ENCODE measurements at places on chromosomes 6 and 20.

- DNase-seq, result no peak
Measured at GRCh38 chr20:13397300-13397724, 176.2 kb downstream of the ISM1 start.

GRCh38 chr6:38805692-38806091, 90.6 kb downstream of the DNAH8 start:
- DNase-seq, result no peak

GRCh38 chr20:13277663-13278295, 56.7 kb downstream of the ISM1 start:
- DNase-seq, result no peak

DNA sequence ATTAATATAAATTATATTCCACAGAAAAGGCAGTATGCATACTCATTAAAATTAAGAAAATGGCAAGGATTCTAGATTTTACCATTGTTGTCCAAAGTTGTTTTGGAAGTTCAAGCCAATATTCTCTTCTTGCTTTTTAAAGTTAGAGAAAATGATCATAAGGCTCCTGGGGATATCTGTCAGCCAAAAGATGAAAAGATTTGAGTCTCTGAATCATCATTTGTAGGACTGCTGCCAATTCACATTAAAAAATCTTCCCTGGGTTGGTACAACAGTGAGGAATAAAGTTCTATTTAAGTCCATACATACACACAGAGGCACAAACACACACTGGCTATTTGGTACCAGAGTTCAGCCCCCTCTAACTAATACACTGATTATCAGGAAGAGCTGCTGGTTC, 620.1 kb downstream of the COL12A1 start:
- no peak for DNase-seq

DNA sequence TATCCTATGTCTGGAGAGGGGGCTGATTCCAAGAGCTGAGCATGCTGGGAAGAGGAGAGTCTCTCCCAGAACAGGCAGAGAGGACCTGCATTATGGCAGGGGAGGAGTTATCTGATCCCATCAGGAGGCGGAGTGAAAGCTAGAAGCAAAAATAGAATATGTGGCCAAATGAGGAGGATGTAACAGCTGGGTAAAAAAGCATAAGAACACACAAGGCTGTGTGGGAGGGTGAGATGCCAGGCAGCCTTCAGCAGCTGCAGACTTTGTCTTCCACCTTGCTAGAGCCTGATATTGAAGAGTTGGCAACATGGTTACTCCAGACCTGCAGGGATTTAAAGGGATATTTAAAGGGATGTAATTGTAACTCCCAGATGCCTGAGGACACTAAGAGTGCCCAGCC, 167.1 kb downstream of the PTPRT start:
- DNase-seq, result no peak

DNA sequence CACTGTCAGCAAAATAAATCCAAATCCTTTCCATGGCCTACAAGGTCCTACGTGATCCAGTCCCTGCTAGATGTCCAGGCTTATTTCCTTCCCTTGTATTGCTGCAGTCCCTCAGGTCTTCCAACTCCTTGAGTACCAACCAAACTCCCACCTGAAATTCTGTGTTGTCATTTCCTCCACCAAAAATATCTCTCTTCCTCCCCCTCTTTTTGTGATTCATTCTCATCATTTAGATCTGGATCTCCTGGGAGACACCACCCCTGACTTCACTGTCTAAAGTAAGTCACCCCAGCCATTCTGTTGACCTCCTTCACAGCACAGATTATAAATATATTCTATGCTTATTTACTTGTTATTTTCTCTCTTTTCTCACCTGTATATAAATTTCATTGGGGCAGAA, 9.0 kb upstream of the LOC128125822 start:
- no peak for DNase-seq

GRCh38 chr20:8723296-8723695, 345.6 kb upstream of the PLCB4 start:
- no peak for DNase-seq

DNA sequence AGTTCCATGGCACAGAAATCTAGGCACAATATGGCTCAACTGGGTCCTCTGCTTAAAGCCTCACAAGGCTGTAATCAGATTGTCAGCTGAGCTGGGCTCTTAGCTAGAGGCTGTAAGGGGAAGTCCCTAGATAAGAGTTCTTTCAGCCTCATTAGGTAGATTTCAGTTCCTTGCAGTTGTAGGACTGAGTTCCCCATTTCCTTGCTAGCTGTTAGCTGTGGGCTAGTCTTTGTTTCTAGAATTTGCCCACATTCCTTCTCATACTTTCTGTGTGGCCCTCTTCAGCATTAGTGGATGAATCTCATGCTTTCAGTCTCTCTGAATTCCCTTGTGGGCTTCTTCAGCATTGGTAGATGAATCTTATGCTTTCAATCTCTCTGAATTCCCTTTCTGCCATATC, 71.0 kb upstream of the MRAP2 start:
- no peak for DNase-seq

DNA sequence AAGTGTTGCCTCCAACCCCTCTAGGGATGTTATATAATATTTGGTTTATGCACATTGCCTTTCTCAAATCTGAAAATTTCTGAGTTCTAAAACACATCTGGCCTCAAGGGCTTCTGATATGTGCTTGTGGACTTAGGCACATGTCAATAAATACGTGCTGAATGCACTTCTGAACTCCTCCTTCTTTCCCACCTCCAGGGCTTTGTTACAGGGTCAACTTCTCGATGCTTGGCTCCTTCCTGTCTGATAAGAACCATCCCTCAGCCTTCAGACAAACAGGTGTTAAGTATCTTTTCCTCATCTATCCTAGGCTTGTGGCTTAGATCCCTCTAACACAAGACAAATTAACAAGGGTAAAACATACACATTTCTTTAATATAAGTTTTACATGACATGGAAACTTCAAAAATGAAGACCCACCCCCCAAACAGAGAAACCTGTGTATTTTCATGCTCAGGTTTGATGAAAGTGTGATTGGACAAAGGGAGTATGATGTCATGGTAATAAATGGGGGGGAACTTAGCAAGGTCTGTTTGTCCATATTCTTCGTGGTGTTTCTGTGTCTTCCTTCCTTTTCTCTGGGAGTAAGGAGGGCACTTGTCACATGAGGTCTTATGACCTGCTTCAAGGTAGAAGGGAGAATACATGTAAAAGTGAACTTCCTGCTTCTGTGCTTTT, 326.9 kb downstream of the CD83 start:
- no peak for DNase-seq

- no peak for DNase-seq
Measured at GRCh38 chr6:131831392-131831791, 23.6 kb downstream of the ENPP1 start.

- no peak for DNase-seq
Measured at GRCh38 chr20:34052414-34052813, 58.7 kb downstream of the RALY start.

DNA sequence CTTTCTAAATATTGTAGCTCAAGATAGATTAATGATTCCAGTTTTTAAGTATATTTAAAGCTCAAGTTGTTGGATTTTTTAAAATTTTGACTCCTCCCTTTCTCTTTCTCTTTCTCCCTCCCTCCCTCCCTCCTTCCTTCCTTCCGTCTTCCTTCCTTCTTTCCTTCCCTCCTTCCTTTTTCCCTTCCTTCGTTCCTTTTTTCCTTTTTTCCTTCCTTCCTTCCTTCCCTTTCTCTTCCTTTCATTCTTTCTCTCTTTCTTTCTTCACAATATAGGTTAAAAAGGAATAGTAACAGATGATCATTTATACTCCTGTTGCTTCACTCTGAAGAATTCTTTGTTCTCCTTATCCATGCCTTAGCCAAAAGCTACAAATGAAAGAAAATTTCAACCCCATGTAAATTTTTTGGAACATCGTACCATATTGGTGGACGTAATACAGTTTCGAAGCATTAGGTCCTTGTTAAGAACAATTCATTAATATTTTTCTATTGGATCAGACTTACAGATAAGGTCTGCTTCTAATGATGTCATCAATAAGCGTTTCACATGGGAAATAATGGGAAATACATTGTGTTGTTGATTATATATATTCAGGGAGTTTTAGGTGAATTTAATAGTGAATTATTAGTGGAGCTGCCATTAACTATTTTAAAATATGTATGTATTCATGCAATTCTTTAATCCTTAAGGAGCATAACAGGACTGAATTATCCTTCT, 139.6 kb upstream of the SLC35B3 start:
- DNase-seq, result no peak

- peak; percentile 52 for DNase-seq
Measured at GRCh38 chr6:29965873-29966601, 23.7 kb downstream of the HLA-A start.

DNA sequence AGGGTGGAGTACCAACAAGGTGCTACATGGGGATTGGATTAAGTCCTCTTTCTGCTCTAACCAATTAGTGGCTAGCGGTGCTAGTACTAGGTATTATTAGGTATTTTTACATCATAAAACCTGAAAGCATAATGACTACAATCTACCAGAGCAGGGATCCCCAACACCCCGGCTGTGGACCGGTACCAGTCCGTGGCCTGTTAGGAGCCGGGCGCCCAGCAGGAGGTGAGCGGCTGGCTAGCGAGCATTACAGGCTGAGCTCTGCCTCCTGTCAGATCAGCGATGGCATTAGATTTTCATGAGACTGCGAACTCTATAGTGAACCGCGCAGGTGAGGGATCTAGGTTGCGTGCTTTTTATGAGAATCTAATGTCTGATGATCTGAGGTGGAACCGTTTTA, 9.1 kb upstream of the CD40 start:
- no peak for DNase-seq

GRCh38 chr20:59948212-59948611, 8.0 kb downstream of the FAM217B start:
- no peak for DNase-seq

GRCh38 chr20:40156600-40157317, 532.3 kb downstream of the MAFB start:
- DNase-seq, result no peak

DNA sequence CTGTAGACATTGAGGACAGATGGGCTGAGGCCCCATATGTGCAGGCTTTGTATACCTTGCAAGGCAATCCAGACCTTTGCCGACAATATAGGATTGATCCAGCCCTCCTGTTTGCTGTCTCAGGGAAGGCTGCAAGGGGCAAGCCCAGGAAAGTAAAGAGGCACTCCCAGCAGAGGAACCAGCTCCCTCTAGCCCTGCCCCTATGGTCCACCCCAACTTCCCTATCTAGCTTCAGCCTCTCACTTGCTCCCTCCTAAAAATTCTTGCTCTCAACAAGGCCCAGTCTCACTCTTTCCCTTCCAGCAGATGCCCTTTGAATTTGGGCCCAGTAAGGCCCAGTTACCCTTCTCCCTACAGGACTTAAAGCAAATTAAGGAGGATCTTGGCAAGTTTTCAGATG, 92.6 kb downstream of the JARID2 start:
- DNase-seq, result no peak

- no peak for DNase-seq
Measured at GRCh38 chr6:147106759-147107401, 97.3 kb upstream of the STXBP5 start.

- no peak for DNase-seq
Measured at GRCh38 chr6:52925919-52926792, 16.7 kb upstream of the GSTA3 start.

DNA sequence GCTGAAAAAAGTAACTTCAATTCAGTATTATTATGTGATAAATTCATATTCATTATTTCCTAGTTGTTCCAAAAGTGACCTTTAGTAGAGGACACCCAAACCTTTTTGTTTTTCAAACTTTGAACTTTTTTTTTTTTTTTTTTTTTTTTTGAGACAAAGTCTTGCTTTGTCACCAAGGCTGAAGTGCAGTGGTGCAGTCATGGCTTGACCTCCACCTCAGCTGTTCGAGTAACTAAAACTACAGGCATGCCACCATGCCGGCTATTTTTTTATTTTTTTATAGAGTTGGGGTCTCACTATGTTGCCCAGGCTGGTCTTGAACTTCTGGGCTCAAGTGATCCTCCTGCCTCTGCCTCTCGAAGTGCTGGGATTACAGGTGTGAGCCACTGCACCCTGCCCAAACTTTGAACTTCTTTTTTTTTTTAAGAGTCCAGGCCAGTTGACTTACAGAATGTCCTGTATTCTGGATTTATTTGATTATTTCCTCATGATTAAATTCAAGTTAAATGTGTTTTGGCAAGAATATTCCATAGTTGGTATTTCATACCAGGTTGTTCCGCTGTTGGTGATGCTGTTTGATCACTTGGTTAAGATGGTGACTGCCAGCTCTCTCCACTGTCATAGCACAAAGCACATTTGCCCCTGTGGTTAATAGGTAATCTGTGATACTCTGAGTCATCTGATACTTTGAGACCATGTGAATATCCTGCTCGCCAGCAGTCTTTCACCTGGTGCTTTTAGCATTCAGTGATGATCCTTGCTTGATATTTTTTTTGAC, 48.0 kb downstream of the VAPB start:
- no peak for DNase-seq

DNA sequence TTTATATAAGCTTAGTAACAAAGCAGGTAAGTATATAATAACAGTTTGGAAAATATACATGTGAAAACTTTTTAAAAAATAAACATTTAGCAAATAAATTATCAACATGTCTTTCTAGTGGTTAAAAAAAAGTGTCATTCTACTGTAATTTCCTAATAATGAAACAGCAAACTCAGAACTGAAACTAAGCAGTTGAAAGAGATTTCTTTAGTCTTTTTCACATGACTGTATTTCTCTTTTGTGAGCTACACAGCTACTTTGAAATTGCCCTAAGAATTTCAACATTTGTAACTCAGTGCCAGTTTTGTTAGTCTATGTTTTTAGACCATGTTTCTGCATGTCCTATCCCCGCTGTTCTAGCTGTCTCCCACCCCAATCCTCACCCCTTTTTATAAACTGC, 28.4 kb upstream of the SDHAF4 start:
- DNase-seq, result no peak

- peak; percentile 44 for DNase-seq
Measured at GRCh38 chr6:17940151-17940792, 47.2 kb downstream of the KIF13A start.

GRCh38 chr6:85428486-85428885, 21.4 kb upstream of the NT5E start:
- no peak for DNase-seq

DNA sequence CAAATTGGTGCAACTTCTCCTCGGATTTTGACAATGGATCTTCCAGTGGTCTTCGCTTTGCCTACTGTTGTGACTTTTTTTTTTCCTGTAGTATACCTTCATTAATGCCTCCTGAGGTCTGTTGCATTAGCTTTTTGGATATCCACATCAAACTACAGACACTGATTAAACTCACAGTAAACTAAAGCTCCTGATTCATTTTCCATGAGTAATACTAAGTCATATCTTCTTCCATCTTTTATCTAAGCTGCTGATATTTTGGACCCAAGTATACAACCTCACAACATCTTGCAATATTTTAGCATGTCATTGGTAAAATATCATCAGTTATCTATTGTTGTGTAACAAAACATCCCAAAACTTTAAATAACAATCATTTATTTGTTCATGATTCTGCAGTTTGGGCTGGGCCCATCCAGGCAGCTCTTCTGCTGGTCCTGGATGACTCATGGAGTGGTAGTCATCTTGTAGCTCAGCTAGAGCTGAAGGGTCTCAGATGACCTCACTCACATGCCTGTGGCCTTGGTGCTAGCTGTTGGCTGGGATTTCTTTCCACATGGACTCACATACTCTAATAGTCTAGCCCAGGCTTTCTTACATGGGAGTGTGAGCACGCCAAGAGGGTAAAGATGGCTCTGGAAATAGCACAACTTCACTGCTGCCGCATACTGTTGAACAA, 78.3 kb upstream of the SRSF6 start:
- DNase-seq, result no peak

- DNase-seq, result no peak
Measured at GRCh38 chr6:14736554-14736953, 509.3 kb upstream of the JARID2 start.
